ENCODE measurements at places on chromosomes 7 and 10.

GRCh38 chr7:148325208-148325607 is 265.4 kb upstream of the C7orf33 start:
- DNase-seq = no peak

GRCh38 chr7:156374335-156374734 is 266.2 kb upstream of the RNF32 start:
- DNase-seq = no peak

GRCh38 chr7:129643550-129644170 is 32.1 kb downstream of the NRF1 start:
- no peak for DNase-seq

DNA sequence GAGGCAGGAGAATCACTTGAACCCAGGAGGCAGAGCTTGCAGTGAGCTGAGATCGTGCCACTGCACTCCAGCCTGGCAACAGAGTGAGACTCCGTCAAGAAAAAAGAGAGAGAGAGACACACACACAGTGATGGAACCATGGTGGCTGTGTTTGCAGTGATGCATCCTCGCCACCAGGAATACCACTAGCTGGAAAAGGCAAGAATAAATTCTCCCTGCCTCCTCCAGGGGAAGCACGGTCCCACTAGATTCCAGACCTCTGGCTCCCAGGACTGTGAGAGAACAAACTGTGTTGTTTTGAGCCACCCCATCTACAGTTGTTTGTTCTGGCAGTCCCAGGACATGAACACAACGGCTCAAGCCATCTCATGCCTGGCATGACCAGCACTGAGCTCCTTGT is 320.3 kb upstream of the FOXK1 start:
- no peak for DNase-seq

GRCh38 chr10:77580482-77580881 is 57.1 kb downstream of the KCNMA1 start:
- no peak for DNase-seq

DNA sequence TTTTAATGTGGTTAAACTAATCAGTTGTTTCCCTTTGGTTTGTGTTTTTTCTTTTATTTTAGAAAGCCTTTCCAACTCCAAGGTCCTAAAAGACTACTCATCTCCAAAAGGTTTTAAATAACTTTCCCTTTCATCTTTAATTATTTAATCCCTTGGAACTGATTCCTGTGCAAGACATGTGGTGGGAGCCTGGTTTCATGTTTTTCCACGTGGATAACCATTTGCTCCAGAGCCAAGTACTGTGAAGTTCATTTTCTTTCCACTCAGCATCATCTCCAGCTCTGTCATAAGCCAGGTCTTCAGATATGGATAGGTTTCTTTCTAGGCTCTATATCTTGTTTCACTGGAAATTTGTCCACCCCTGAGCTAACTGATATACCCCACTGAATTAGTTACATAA is 16.7 kb downstream of the PPP1R3C start:
- no peak for DNase-seq

DNA sequence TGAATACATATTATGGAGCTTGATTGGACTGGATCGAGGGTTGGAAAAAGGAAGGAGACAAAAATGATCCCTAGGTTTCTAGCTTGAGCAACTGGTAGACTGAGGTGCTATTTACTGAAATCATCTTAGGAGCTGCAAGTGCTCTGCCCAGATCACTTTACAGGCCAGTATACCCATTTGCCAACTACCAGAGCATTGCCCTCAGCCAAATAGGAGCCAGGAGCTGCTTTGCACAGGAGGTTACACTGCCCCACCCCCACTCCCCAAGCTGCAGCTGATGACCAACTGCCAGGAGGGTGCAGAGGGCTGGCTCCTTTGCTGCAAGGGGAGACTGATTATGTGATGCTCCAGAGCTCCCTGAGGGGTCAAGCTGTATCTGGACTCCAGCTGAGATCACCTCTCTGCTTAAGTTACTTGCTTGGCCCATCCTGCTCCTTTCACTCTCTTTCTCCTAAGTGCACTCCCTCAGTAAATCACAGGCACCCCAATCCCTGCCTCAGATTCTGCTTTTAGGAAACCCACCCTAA is 275.4 kb downstream of the ZEB1 start:
- no peak for DNase-seq

DNA sequence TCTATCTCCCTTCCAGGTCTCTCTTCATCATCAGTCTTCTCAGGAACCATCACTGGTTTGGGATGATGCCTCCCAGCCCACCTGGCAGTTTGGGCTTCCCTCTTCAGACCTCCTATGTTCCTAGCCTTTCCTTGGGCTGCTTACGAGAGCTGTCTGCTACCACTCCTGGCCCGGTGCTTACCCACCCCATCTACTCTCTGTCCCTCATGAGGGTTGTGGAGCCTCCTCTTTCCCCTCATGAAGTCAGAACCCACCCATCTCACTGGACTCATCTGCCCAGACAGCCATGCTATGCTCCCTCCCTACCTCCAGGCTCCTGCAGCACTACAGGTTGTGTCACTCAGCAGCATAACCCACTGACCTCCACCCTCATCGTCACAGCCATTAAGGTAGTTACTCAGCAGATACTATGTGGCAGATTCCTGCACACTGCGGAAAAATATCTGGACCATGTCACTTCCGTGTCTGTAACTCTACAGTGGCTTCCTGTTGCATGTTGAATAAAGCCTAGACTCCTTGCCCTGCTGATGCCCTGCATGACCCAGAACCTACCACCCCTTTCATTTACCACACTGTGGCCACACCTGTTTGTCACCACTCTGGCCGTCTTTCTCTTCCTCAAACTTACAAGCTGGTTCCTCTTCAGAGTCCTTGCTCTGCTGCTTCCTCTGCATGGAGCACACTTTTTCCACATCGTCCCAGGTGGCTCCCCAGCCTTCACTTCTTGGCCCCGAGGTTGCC is 2.0 kb downstream of the DBNL start:
- DNase-seq = peak; percentile 69

DNA sequence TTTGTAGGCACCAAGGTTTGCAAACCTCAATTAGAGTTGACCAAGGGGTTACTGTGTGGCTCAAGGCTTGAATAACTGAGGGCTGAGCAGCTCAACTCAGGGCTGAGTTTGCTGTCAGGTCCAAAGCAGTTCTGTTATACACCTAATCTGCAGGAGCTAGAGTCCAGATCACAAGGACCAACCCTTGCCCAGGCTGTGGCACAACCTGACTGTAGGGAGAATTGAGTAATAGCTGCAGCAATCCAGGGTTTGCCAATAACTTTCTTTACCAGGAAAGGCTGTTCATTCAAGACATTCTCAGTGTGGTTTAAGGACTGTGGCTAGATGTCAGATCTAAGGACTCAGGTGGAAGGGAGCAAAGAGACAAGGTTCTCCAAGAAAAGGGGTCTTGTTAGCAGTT is 115.6 kb upstream of the IMMP2L start:
- DNase-seq = no peak
